ENCODE measurements at places on chromosomes 16 and 17.
A peak's percentile ranks its signal among the peaks of the same experiment; 100 is the strongest.

- H3K27ac ChIP-seq = no peak overlapping the region
- no peaks in the 10 kb centered on the region for H3K36me3 ChIP-seq
- no peak overlapping the region for H3K4me3 ChIP-seq
- DNase-seq = no peak
- H3K4me1 ChIP-seq = peaks cover 23% of the 10 kb centered on the region
These were observed 2.6 kb downstream of the CA7 start for GRCh38 chr16:66846831-66847230.

DNA sequence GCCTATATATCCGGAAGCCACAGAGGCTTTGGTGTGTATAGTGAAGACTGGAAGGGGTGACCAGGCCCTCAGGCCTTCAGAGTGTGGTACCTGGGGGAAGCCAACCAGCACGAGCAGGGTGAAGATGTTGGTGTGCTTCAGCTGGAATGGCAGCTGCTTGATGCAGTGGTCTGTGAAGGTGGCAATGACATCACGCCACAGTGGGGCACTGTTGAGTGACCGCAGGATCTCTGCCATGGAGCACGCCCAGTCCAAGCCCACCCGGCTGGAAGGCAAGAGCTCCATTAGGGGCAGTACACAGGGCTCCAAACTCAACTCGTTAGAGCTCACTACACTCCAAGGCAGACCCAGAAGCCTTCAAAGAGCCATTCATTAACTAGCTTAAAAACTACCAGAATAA, 68.5 kb upstream of the ATP2A3 start:
- H3K4me1 ChIP-seq = no peaks in the 10 kb centered on the region
- H3K4me3 ChIP-seq = no peak overlapping the region
- no peaks in the 10 kb centered on the region for H3K36me3 ChIP-seq
- no peak for DNase-seq
- no peaks in the 10 kb centered on the region for H3K27me3 ChIP-seq

DNA sequence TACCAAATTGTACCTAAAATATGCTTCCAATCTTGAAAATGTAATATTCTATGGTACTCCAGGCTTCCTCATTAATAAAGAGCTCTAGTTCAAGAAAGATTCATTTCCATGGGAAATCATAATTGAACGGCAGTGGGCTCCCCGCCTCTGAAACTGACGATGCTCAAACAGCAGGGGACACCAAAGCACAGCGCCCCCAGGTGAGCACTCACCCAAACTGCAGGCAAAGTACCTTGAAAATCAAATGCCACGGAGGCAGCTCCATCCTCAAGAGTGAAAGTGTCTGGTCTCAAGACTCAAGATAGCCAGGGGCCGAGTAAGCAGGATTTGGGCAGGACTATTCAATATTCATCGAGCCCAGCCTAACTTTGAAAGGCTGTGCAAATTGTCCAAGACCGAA, 217.4 kb upstream of the TNRC6C start:
- H3K36me3 ChIP-seq = no peaks in the 10 kb centered on the region
- no peaks in the 10 kb centered on the region for H3K27me3 ChIP-seq
- H3K4me1 ChIP-seq = no peaks in the 10 kb centered on the region
- no peak for DNase-seq

GRCh38 chr17:36600465-36600864, 918 bp upstream of the MRM1 start:
- peaks cover 10% of the 10 kb centered on the region for H3K4me1 ChIP-seq
- no peak for DNase-seq
- no peaks in the 10 kb centered on the region for H3K27me3 ChIP-seq
- H3K4me3 ChIP-seq = peak overlapping the region; percentile 66

DNA sequence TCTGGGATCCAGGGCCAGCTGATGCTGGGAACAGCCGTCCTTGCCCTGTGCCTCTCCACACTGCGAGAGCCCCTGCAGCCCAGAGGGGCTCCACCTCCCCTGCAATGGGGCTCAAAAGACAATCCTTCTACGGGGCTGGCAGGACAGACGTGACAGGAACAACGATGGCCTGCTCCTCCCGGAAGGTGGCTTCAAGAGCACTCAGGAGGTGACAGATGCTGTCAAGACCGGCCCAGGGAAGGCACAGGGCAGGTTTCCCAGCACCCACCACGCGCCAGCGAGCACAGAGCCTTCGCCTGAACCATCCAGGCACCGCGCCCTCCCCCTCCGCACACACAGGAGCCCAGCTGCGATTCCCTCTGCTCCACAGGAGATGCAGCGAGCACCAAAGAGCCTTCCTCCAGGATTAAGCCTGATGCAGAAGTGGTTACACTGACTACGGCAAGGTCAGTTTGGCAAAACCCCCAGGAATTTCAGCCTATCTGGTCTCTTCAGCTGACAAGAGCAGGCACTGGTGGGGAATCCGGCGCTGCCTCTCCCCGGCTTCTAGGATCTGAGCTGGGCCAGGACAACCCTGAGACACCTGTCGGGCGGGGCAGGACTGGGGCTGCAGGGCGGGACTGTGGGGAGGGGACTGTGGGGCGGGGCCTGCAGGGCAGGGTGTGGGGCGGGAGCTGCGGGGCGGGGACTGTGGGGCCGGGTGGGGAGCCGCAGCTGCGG, 103.4 kb downstream of the ZNF778 start:
- H3K27me3 ChIP-seq = no peaks in the 10 kb centered on the region
- no peak overlapping the region for H3K4me3 ChIP-seq
- peaks cover 50% of the 10 kb centered on the region for H3K4me1 ChIP-seq
- peaks cover 2% of the 10 kb centered on the region for H3K36me3 ChIP-seq
- peak overlapping the region; percentile 19 for H3K27ac ChIP-seq

DNA sequence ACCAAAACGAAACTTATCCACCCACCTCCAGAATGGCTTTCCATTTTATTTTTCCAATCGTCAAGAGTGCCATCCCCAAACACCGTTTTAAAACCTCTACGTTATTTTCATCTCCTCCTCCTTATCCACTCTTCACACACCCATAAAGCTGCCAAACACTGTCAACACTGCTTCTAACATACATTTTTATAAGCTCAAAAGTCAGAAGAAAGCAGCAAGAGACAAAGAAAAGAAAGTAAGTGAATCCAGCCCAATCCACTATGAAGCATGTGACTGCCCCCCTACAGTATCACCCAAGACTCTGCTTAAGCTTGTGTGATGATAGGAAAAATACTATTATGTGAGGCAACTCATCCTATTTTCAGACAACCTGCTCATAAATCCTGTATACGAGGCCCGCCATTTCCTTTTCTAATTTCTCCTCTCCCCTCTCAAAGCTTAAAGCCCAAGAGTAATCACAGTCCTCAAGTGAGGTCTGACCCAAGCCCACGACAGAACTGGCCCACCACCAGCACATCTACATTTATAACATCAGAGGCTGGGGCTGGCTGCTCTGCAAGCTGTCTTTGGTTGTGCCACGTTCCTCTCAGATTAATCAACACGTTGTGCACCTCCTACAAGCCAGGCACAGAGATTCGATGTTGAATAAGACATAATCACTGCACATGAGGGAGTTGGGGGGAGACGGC, 16.3 kb downstream of the USP31 start:
- H3K36me3 ChIP-seq = no peaks in the 10 kb centered on the region
- H3K4me3 ChIP-seq = no peak overlapping the region
- no peaks in the 10 kb centered on the region for H3K4me1 ChIP-seq

- H3K27ac ChIP-seq = no peak overlapping the region
- peaks cover 5% of the 10 kb centered on the region for H3K36me3 ChIP-seq
- no peak for DNase-seq
- no peak overlapping the region for H3K4me3 ChIP-seq
- H3K4me1 ChIP-seq = no peaks in the 10 kb centered on the region
These were observed 254.9 kb downstream of the ZFHX3 start for GRCh38 chr16:72793017-72793416.

- H3K27ac ChIP-seq = no peak overlapping the region
- H3K4me1 ChIP-seq = no peaks in the 10 kb centered on the region
- DNase-seq = no peak
- H3K27me3 ChIP-seq = no peaks in the 10 kb centered on the region
- H3K4me3 ChIP-seq = no peak overlapping the region
These were observed 27.2 kb upstream of the ZNF469 start for GRCh38 chr16:88355389-88356123.

GRCh38 chr17:66583112-66583748, 251.7 kb upstream of the CACNG5 start:
- H3K4me3 ChIP-seq = no peak overlapping the region
- no peak for DNase-seq
- peaks cover 44% of the 10 kb centered on the region for H3K4me1 ChIP-seq

DNA sequence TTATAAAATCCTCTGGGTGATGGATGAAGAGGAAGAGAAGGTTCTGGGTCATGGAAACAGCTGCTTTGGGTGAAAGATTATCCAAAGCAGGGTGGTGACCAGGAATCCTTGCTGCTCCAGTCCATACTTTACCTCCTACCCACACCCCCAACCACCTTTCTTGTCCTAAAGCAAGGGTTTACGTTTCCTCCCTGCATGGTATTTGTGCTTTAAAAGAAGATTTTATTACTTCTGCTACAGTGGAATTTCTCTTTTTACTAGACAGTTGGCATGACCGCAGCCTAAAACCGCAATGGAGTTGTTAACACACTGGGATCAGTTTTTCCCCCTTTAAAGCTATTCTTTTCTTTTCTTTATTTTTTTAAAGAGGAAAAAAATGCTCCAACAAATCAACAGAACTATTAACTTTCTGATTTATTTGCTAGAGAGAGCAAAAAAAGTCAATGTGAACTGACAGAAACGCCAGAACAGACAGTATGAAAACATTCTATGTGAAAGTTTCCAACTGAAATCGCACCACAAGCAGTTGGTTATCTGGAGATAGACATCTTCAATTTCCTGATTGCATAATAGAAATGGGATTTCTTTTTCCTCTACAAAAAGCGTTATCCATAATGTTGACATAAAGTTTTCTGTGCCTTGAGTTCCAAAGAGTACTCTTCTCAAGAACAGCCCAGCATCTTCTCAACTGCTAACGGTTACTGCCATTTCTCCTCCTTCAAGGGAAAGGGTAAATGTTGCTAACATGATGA, 236.0 kb downstream of the IRX3 start:
- H3K27me3 ChIP-seq = no peaks in the 10 kb centered on the region
- H3K4me1 ChIP-seq = peaks cover 7% of the 10 kb centered on the region
- H3K36me3 ChIP-seq = no peaks in the 10 kb centered on the region
- no peak overlapping the region for H3K27ac ChIP-seq
- no peak overlapping the region for H3K4me3 ChIP-seq
